Aorta (tissue), 5 donors: ENCODE measurements at places on chromosomes 12 and 14.

DNA sequence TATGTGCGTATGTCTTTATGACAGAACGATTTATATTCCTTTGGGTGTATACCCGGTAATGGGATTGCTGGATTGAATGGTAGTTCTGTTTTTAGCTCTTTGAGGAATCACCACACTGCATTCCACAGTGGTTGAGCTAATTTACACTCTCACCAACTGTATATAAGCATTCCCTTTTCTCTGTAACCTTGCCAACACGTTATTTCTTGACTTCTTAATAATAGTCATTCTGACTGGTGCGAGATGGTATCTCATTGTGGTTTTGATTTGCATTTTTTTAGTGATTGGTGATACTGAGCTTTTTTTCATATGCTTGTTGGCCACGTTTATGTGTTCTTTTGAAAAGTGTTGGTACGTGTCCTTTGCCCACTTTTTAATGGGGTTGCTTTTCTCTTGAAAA is 49.7 kb downstream of the FRS2 start:
- no peak for DNase-seq

GRCh38 chr12:83850531-83850930 is 1062.1 kb downstream of the SLC6A15 start:
- DNase-seq = no peak

DNA sequence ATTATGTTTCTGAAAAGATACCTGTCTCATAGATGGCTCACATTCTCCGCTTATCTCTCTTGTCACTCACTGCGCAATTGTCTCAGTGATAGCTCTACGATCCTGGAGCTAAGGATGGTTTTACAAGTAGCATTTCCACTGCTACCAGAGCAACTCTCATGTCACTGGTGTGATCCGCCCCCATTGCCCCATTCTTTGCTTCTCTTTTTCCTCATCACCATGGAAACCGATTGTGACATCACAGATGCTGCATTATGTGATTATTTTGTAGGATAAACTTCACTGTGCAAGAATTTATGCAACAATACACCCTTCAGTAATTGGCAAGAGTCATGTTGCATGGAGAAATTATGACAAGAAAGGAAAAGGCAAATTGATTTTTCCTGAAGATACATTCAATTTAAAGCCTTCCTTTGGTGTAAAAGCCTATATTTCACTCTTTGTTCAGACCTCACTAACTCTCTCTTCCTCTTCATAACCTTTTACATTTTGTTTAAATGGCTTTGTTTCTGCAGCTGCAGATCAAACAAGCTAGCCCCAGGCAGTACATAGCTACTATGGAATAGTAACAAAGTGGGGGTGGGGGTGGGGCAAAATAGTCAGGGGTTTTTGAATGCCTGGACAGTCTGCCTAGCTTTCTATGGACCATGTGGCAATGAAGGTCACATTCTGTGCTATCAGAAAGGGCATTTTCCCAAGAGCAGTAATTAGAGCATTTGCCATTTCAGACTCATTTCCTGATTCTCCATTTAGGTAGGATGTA is 539.8 kb downstream of the NRXN3 start:
- no peak for DNase-seq

- no peak for DNase-seq
Measured at GRCh38 chr14:75282170-75282554, 3.5 kb downstream of the FOS start.

DNA sequence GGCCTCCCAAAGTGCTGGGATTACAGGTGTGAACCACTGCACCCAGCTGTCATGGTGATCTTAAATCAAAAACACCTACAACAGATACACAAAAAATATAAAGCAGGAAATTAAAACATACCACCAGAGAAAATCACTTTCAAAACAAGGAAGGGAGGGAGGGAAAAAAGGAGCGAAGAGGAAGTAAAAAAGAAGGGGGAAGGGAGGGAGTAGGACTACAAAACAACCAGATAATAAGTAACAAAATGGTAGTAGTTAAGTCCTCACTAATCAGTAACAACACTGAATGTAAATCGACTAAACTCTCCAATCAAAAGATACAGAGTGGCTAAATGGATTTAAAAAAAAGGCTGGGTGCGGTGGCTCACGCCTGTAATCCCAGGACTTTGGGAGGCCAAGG is 89.0 kb downstream of the SH2B3 start:
- no peak for DNase-seq

DNA sequence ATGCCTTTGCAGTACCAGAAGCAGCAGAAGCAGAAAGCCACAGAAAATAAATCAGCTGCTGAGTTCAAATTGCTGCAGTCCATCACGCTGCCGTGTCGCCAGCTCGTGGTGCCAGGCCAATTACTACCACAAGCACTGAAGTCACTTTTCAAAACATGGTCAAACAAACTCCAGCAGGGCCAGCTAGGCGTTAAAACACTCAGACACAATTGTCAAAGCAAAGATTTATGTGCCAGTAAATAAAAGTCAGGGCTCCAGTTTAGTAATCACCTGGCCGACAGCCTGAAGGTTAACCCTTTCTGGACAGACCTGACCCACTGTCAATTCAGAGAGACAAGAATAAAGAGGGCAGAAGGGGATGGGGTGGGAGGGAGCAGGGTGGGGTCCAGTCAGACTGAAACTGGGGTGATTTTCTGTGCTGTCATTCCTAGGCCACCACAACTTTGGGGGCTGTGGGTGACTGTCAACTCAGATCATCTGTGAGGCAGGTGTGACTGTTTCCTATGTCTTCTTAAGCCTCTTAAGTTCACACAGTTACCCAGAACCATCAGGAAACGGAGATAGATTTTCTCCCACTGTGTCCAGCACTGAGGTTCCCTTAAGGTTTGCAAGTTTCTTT is 109.8 kb upstream of the FUT8 start:
- DNase-seq = no peak

DNA sequence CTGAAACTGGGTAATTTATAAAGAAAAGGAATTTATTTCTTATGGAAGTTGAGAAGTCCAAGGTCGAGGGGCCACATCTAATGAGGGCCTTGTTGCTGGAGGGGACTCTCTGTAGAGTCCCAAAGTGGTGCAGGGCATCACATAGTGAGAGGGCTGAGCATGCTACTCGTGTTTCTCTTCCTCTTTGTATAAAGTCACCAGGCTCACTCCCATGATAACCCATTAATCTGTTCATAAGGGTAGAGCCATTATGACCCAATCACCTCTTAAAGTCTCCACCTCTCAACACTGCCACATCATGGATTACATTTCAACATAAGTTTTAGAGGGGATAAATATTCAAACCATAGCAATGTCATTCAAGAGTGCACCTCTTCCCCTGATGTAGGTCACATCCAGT is 79.1 kb upstream of the ATP2B1 start:
- DNase-seq = no peak

DNA sequence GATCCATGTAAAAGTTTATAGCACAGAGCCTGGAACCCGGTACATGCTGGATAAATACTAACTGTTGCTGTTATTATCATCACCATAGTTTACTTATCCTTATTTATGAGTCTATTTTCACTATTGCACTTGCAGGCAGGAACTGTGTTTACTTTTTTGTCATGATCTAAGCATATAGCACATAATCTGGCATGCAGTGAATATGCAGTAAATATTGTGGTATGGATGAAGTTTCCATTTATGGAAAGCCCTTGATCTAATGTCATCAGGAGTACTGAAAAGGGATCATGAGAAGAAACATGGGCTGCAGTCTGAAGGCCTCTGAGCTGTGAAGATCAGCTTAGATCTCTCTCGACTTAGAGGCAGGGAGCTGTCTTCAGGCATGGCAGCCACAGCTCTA is 91.6 kb downstream of the KCNK13 start:
- no peak for DNase-seq

- peak; percentile 54 for DNase-seq
Measured at GRCh38 chr14:75070383-75070782, 942 bp downstream of the ZC2HC1C start.

DNA sequence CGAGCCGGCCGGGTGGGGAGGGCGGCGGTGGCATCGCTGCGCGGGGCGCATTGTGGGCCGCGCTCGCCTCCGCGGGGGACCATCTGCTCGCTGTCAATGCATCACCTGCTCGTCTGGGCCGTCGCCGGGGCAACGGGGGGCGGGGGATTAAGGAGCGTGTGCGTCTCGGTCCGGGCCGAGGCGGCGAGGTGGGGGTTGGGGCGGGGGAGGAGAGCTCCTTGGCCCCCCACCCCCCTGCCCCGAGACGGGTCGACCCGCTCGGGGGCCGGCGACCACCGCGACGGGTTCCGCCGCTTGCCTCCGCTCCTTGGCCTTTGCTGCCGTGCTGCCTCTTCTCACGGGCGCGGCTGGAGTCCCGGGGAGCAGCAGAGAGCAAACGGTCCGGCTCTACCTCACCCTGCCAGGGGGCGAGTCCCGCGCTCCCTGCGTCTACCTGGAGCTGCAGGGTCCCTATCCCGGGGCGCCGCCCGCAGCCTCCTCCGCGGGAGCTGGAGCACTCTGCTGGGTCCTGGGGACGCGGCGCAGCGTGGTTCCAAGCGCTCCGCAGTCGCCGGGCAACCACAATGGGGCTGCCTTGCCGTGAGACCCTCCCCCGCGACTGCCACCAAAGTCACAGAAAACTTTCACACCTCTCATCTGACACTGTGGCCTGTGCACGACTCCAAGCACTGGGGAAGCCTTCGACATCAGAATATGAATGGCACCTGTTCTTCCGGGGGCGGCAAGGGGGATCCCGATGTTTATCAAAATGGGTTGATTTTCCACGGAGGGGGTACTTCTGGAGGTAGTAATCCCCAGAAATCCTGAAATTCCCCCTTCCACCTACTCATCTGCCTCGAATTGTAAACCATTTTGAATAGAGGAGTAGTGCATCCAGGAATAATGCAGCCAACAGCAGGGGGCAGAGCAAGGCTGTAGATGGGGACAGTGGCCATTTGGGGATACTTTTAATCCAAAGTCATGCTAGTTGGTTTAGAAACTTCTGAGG is at the start of gene C12orf42:
C12orf42 (minus strand) TSS at position 500 of the 988 bp plus-strand sequence. CDS start 17,542 bp downstream, outside the sequence.
- no peak for DNase-seq

GRCh38 chr14:24843494-24843893 is 206.5 kb downstream of the STXBP6 start:
- no peak for DNase-seq

DNA sequence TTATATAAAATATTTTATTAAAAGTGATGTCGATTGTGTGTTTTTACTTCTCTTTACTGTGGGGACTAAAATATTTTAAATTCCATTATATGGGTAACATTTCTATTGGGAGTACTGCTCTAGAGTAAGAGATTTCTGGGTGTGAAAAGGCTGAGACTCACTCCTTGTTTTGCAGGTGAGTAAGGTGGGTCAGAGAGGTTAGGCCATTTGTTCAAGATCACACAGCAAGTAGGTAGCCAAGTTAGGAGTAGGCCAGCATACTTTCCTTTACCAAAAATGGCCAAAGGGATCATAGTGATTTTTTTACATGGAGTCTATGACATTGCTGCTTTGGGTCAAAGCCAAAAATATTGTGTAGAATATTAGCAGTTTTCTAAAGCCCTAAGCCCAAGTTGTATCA is 138.0 kb downstream of the ETV6 start:
- no peak for DNase-seq
